ENCODE measurements at places on chromosomes 3 and 15. TPM values are rescaled to one million over a fixed set of nuclear protein-coding genes. Genes with fewer than 3 reads are reported as not detected.
A peak's percentile ranks its signal among the peaks of the same experiment; 100 is the strongest.

GRCh38 chr3:144189044-144189443 is 217.4 kb downstream of the DIPK2A start:
- no peak for DNase-seq

DNA sequence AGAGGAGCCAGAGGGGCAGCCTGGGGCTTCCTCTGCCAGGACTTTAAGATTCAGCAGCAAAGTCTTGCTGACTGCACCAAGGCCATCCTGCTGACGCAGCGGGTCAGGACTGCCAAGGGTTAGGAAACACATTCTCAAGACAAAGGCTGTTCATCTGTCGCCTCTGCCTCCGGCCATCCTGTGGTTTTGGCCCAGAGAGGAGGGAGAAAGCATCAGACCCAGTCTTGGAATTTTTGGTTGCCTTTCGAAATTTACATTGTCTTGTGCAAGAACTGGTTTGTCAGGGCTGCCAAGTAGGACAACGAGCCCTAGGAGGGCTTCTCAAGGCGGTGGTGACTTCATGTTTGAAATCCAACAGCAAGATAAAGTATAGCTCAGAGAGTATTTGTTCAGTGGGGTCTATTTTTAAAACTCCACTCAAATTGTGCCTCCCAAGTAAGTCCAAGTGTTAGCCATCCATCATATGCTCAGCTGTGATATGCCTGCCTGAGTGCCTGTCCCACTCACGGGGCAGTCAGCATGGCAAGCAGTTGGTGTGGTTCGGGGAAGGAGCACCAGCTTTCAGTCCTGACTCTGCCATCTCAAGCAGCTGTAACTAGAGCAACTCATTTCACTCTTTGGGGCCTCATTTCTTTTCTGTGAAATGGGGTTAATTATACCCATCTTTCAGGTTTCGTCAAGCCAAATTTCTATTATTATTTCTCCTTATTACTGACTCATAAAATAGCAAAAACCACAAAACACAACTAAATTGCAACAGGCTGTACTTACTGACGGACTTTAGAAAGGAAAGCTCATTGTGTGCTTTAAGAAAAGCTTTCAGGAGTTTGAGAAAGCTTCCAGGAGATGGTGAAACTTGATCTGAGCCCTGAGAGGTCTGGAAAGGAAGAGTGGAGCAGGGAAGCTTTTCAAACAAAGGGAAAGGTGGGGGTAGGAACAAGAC is 42.4 kb upstream of the RHO start:
- DNase-seq, result no peak

- no peak for DNase-seq
Measured at GRCh38 chr15:38652998-38653397, 88.4 kb upstream of the RASGRP1 start.

DNA sequence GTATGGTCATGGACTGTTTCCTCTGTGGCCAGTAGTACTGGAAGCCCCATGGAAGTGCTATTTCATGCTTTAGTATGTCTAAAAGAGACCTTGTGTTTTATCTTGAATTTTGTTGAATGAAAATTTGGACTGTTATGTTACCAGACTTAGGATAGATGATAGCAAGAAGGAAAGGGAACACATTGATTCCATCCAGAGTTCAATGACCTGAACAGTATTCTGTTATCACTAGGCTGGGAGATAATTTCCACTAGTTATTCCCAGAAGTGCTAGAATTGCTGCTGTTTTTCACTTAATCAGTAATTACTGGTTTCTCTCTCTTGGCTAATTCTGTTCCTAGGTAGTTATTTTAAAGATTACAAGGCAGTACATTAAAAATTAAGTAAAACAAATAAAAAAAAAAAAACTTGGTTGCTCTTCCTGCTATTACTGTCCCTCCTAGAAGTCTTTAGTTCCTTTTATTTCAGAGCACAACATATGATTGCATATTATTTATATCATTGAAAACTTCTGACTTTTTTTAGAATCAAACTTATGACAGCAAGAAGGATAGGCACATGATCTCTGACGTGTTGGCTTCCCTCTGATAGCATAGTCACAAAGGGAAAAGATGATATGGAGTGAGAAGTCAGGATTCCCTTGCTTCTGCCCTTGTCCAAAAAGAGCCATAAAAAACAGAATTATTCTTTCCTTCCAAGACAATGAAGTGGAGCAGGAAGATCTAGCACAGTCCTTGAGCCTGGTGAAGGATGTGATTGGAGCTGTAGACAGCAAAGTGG is 72.2 kb downstream of the KLHL25 start:
- DNase-seq, result no peak

GRCh38 chr15:58246041-58246440 is 107.9 kb downstream of the AQP9 start:
- no peak for DNase-seq

DNA sequence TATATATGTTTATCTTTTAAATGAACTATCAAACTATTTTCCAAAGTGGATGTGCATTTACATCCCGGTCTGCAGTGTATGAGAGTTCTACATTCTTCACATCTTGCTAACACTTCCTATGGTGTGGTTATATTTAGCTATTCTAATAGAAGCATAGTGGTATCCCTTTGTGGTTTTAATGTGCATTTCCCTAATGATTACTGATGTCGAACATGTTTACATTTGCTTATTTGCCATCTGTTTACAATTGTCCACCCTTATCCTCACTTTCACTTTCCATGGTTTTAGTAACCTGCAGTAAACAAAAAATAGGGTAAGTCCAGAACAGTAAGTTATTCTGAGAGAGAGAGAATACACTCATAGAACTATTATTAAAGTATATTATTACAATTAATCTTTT is 360.5 kb upstream of the NAALADL2 start:
- no peak for DNase-seq

- peak; percentile 76 for DNase-seq
Measured at GRCh38 chr3:130892759-130893375, 1.0 kb upstream of the ATP2C1 start.

The KBTBD12 gene
- total RNA-seq, result 2.7 TPM
